Stimulated activated CD8-positive, alpha-beta memory T cell treated with anti-CD3 and anti-CD28 coated beads, Interleukin-4, amount 100 ng/mL, for 1 hour (primary cell): ENCODE measurements at places on chromosomes 3 and 15.

DNA sequence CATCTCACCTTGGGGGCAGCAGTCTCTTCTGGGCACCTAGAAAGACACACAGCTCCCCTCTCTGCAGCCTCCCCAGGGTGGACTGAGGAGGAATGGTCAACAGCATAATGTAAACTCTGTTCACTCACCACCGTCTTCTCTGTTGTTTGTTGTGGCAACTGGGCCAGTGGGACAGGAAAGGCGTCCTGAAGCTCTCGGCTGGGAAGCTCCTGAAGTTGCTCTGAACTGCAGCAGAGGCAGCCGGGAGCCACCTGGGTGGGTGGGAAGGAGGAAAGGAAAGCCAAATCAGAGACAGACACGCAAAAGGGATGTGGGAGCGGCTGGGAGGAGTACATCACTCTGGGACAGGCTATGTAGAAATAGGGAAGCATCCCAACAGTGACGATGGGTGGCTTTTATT is 52.7 kb downstream of the MYLK start:
- no peak for DNase-seq

GRCh38 chr3:98717584-98717983 is 45.6 kb upstream of the ST3GAL6 start:
- no peak for DNase-seq

DNA sequence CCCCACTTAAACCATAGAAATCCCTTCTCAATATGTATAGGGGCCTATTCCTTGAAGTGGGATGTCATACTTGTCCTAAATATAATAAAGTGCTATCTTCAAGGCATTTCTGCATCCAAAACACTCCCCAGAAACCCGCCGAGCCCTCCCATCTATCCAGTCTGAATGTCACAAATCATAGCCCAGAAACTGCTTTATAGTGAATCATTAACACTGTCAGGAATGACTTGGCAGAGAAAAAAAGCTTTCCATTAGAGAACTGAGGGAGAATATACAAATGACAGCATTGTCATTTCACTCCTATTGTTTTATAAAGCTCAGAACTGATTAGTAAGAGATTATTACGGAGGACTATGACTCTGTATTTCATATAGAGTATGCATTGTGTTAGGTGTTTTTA is 48.4 kb upstream of the MEIS2 start:
- DNase-seq: no peak

DNA sequence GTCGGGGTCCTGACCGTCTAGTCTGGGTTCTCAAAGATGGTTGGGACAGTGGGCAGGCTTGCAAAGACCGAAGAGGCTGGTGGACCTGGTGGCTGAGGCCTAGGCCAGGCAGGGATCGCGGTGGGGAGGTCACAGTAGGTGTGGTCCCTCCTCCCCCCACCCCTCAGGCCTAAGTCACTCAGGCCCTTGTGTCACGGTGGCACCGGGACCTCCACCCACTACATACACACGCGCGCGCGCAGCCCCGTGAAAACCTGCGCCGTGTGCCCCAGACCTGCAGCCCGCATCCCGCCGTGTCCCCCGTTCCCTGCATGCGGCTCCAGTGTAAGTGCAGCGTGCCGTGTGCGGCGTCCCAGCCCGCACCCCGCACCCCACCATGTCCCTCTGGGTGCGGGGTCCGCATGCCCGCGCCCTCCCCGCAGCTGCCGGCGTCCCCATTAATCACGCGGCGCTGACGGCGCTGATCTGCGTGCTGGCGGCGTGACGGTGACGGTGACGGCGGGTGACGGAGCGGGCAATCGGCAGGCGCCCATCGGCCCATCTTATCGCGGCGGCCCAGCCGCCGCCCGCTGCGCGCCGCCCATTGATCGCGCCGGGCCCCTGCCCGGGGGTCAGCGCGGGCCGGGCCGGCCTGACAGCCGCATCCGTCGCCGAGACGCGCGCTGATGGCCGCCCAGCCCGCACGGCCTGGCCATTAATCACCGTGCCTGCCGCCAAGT is 24.4 kb downstream of the SEC61A1 start:
- DNase-seq: no peak

- DNase-seq: no peak
These were observed 452.0 kb upstream of the MCTP2 start for GRCh38 chr15:93779341-93779740.

DNA sequence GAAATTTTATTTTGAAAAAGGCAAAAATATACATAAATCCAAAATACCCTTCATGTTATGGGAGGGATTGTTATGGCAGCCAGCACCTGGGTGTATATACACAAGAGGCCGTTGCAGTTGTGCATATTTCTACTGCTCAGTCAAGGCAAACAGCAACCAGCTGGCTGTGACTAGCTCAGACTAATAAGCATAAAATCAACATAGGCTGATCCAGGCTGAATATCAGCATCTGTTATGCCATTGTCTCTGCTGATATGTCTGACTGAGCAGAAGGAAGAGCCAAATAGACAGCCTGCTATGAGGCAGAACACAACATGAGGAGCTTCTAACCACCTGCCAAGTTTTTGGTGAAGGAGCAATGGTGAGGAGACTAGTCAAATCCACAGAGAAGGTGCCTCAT is 457.5 kb upstream of the ALCAM start:
- no peak for DNase-seq

GRCh38 chr3:148879256-148879655 is 14.2 kb downstream of the CPA3 start:
- DNase-seq: no peak

DNA sequence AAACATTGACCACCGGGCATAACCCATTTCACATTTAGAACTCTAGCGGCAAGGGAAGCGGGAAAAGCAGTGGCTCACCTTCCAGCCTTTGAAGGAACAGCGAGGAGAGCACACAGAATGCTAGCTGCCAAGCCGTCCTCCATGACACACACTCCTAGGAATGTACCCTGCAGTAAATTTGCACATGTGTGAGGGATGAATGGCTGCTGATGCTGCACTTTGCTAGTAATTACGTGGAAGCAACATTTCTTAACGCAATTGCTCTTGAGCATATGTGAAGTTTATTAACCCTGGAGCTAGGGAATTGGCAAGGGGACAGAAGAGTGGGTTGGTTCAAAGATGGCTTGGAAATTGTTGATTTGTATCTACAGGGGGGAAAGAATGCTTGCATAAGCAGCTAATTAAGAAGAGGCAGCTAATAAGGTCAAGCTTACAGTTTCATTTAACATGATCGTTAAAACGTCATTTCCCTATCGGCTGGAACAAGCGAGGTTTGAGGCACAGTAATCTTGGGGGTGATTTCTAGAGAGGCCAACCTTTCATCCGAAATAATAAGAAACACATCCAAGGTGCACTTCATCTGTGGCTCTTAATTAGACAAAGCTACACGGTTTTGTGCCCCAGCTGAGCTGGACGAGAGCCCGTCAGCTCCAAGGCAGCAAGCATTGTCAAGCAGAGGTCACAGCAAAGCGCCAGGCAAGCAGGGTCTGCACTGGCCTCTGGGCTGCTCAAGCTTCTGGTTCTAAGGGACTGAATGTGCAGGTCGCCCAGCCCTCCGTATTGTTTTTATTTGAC is 123.4 kb downstream of the CHSY1 start:
- no peak for DNase-seq

- DNase-seq: no peak
These were observed 121.6 kb downstream of the TFDP2 start for GRCh38 chr3:142027735-142028134.

GRCh38 chr3:148381051-148381450 is 316.7 kb upstream of the AGTR1 start:
- no peak for DNase-seq

DNA sequence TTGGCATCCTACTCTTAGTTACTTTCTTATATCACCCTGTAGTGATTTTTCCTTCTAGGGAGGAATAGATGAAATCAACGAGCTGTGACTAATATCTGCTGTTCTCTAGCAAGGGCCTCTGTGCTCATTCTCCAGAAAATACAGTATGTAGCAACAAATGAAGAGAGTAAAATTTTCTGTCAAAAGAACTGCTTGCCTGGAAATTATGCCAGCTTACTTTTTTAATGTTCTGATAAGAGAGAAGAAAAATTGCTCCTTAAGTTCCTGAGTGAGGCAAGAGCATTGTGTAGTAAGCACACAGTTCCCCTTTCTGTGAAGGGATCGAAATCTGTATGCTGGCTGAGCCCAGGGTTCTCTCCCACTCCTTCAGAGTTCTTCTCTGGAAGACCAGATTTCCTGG is 51.4 kb upstream of the GK5 start:
- DNase-seq: no peak

DNA sequence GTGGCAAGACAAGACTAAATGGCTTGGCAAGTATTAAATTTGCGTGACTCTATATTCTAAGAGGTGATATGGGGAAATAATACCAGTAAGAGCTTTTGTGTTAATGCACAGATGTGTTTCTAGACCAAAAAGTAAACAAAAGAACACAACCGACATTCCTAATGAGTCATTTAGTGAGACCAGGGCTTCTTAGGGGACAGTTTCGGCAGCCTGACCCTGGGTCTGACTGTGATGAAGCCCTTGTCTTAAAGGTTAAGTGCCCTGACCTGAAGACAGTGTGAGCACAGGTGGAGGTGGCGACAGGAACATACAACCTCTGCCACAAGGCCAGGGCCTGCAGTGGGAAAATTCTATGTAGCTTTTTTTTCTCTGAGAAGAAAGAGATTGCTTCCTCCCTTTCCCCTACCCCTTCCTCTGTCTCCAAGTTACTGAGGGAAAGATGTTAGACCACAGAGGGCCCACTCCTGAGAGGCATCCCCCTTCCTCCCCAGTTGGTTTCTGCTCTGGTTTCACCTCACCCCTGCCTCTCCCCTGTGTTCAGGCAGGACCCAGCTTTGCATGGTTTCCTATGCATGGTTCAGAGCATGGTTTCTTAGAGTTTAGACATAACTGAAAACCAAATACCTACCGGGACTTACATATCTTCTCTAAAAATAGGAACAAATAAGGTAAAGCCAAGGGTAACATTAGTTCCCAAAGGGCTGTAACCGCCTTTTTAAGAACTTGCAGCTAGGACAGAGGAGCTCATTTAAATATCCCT is 24.8 kb upstream of the CMTM7 start:
- DNase-seq: no peak

DNA sequence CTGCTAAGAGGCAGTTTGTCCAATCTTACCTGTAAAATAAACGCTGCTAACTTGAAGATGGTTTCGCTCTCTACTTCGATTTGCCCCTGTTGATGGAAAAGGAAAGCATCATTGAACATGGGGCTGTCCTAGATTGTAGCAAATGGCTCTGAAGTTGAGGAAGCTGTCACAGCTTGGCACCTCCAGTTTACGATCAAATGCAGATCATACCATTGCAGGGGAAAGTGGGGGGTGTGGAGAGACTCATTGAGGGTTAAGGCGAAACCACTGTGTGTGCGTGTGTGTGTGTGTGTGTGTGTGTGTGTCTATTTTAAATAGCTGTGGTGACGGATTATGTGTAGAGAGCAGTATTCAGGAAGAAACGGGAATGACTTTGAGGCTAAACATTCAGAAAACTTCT is 127.6 kb upstream of the LMOD3 start:
- no peak for DNase-seq

GRCh38 chr15:69955240-69955894 is 142.3 kb downstream of the TLE3 start:
- no peak for DNase-seq
